Suppressor macrophage treated with lipopolysaccharide for 1 hour (primary cell): ENCODE measurements at places on chromosomes 6 and 20.

- no peak for DNase-seq
Observed at GRCh38 chr20:48789781-48790472, 37.9 kb downstream of the PREX1 start.

DNA sequence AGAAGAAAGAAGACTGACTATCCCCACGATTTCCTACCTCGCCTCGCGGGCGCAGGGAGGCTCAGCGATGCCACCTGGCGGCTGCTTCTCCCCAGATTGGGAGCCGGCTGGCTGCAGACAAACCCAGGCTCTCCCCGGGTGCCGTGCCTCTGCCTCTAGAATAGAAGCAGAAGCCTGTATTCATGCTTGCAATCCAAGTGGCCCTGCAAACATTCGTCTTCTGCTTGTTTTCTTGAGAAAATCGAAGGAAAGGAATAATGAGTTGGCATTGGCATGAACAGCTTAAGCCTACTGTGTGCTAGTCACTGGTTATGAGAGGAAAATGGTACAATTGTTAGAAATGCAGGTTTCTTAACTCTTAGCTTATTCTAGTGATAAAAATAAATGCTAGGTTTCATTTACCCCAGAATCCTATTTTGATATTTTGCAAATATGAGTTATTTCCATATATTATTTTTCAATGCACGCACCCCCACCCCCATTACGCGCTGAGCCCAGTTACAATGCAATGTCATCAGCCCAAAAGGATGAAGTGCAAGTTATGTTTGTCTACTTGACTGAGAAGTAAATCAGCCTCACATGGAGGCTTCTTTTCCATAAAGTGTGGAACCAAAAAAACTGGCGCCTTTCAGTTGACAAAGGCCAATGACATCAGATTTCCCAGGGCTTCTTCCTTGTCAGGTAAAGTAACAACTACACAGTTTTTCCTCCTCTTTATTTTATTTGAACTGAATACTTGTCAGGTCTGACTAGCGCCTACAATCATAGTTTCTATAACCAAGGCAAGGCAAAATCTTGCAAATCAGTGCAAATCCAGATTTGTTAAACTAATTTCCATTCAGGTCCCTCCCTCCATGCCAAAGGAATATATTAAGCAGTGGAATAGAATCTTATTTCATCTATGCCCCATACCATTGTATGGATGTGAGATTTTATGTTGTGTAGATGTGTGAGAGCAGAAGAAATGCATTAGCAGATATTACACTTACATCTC lies 3.9 kb upstream of the SOX4 start:
- DNase-seq, result peak; percentile 92

- no peak for DNase-seq
Observed at GRCh38 chr6:98324446-98324845, 509.9 kb upstream of the POU3F2 start.

DNA sequence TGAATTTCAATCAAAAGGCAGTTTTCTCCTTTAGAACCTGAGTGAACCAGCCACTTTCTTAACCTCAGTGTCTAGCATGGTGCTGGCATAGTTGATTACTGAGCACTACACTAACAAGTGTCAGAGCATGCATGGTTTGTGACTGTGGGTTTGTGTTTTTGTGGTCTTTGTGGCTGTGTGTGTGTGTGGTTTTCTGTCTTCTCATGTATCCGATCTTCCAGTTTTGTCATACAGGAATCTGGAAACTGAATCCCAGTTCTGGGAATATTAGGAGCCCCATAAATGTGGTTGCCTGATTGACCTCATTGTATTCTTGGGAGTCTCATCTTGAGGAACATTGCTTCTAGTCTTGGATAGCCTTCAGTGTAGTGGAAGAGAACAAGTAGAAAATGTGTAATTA lies 73.7 kb downstream of the ESR1 start:
- DNase-seq, result no peak

DNA sequence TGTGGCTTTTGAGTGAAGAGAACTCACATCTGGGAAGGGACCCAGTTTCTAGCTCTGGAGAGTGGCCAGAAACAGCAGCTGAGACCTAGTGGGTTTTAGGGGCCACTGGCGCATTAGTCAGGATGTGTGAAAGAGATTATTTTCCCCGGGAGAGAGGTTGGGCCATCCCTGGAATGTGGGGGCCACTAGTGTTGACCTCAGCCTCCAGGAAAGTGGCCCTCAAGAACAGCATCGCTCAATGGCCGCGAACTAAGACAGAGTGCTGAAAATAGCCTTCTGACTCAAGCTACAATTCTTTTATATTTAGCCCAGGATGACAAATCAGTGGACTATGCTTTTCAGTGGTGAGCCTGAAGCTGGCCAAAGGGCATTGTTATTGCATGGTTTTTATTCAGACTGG lies 210.4 kb upstream of the RNF24 start:
- peak; percentile 38 for DNase-seq

GRCh38 chr6:154187714-154188113 lies 148.7 kb downstream of the OPRM1 start:
- no peak for DNase-seq

DNA sequence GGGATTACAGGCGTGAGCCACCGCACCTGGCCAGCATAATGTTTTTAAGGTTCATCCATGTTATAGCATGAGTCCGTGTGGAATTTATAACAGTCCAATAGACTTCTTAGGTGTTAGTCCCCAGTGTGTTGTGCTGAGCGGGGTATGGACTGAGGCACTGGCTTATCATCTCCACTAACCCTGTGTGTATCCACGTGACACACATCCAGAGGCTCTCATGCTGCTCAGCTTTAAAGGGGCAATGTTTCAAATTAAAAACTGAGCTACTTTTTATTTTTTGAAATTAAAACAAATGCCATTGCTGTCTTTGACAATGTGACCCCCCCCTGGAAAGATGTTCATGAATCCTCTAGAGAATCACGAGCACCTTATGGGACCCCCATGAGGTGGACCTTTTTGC lies 54.3 kb upstream of the TRERF1 start:
- DNase-seq, result no peak

- DNase-seq, result no peak
Observed at GRCh38 chr6:118309337-118310093, 238.6 kb upstream of the PLN start.

GRCh38 chr6:39835821-39836295 lies 43.7 kb downstream of the DAAM2 start:
- DNase-seq, result no peak

DNA sequence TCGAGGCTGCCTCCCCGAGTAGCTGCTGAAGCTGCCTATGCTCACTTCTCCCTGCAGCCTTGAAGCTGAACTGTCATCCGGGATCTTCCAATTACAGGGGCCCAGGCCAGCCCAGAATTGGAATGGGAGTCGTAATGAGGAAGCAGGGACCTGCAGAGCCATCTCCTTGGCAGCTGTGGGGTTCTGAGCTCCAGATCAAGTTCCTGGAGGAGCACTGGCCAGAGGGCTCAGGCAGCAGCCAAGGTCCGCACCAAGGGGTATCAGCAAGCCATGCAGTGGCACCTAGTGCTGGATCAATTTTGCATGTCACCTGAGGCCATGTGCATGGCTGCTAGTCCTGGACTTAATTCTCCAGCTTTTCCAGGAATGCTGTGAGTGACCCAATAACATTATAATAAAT lies 163.2 kb upstream of the TSHZ2 start:
- no peak for DNase-seq
